Hematopoietic multipotent progenitor cell (in vitro differentiated cells): ENCODE measurements at places on chromosomes 7 and 10. TPM values are rescaled to one million over a fixed set of nuclear protein-coding genes. Genes with fewer than 3 reads are reported as not detected.
A peak's percentile ranks its signal among the peaks of the same experiment; 100 is the strongest.

The GPAM gene
- 4.0 TPM for total RNA-seq

The FZD1 gene
- 7.3 TPM for total RNA-seq

DNA sequence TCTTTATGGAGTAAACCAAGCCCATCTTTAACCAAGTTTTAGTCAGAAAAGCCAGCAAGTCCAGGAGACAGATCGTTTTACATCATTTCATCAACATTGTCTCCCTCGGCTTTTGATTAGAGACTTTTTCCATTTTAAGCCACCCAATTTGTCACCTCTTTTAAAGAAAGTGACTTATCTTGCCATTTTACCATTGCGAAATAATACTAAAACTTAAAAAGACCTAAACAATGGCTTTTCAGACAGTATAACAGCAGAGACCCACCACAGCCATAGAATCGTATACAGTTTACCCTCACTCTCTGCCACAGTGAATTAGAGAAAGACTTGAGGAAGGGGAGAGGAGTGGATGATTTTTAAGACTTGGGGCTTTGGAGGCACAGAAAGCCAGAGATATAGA, 359.7 kb upstream of the C7orf33 start:
- no peak for DNase-seq

- DNase-seq = no peak
Observed at GRCh38 chr7:140881507-140882228, 43.1 kb downstream of the BRAF start.

DNA sequence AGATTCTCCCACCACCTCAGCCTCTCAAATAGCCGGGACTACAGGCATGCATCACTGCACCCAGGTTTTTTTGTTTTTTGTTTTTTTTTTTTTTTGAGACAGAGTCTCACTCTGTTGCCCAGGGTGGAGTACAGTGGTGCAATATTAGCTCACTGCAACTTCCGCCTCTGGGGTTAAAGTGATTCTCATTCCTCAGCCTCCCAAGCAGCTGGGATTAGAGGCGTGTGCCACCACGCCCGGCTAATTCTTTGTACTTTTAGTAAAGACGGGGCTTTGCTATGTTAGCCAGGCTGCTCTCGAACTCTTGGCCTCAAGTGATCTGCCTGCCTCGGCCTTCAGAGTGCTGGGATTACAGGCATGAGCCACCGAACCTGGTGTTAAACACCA, 107.5 kb upstream of the KIF5B start:
- no peak for DNase-seq

The ASB10 gene
- not detected for total RNA-seq

The ANKRD61 gene
- under 0.01 TPM for total RNA-seq

The FEZF1 gene
- total RNA-seq = not detected

GRCh38 chr10:75208181-75208580, 2.4 kb upstream of the VDAC2 start:
- DNase-seq = no peak

GRCh38 chr7:141701489-141702046, 398 bp downstream of the DENND11 start:
- DNase-seq = peak; percentile 78

The HOXA9 gene
- 105 TPM for total RNA-seq

The EBLN1 gene
- total RNA-seq = not detected

DNA sequence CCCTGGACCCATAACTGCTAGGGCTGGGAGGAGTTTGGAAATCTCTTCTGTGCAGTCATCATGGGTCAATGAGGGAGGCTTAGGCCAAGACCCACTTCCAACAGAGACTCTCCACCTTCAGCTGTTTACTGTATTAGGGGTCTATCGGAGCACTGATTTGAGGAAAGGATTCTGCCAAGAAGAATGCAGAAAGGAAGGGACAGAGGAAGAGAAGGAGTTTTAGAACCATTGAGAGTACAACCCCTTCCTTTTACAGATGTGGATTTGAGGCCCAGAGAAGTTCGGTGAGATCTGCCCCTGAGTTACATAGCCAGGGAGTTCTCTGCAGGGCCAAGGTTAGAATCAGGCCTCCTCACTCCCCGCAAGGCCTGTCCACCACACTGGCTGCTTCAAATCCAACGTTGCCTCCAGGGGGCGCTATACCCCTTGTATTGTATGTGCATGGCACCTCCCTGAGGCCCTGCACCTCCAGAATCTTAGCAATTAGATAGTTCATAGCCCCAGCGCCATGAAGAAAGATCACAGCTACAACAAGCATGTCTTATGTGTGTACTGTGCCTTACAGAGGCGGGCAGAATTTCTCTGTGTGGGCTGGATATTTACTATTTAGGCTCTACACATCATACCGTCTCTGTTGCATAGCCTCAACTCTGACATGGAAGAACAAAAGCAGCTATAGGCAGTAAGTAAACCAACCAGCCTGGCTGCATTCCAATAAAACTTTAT, 246.8 kb downstream of the SKIDA1 start:
- peak; percentile 82 for DNase-seq

- DNase-seq = no peak
Observed at GRCh38 chr10:129764011-129764900, 199.8 kb downstream of the EBF3 start.

DNA sequence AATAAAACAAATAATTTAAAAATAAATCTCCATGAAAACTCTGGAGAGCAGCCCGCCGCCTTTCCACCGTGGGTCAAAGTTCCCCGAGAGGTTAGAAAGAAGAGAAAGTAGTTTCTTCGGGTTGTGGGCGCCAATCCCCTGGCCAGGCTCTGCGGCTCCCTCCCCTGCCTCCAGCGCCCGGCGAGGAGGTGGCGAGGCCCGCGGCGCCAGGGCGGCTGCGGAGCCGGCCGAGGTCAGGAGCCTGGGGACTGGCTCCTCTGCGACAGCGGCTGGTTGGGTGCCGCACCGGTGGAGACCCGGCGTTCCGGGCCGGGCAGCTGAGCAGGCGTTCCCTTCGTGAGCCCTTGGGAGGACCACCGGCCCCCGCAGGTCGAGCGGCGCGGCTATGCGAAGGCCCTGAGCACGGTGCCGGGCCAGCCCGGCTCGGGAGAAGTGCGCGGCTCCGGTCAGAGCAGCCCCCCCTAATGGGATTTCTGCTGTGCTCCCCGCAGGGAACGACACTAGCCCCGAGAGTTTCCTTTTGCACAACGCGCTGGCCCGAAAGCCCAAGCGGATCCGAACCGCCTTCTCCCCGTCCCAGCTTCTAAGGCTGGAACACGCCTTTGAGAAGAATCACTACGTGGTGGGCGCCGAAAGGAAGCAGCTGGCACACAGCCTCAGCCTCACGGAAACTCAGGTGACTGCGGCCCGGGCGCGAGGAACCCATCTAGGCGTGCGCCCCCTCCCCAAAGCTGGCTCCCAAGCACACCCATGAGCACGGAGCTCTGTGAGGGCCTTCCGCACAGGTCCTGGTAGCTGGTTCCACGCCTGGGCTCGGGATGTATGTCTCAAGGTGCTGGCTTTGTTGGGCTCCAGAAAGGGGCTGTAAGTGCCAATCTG, 2.8 kb downstream of the EMX2 start:
- no peak for DNase-seq

- DNase-seq = no peak
Observed at GRCh38 chr10:91034494-91035159, 113.7 kb upstream of the ANKRD1 start.

DNA sequence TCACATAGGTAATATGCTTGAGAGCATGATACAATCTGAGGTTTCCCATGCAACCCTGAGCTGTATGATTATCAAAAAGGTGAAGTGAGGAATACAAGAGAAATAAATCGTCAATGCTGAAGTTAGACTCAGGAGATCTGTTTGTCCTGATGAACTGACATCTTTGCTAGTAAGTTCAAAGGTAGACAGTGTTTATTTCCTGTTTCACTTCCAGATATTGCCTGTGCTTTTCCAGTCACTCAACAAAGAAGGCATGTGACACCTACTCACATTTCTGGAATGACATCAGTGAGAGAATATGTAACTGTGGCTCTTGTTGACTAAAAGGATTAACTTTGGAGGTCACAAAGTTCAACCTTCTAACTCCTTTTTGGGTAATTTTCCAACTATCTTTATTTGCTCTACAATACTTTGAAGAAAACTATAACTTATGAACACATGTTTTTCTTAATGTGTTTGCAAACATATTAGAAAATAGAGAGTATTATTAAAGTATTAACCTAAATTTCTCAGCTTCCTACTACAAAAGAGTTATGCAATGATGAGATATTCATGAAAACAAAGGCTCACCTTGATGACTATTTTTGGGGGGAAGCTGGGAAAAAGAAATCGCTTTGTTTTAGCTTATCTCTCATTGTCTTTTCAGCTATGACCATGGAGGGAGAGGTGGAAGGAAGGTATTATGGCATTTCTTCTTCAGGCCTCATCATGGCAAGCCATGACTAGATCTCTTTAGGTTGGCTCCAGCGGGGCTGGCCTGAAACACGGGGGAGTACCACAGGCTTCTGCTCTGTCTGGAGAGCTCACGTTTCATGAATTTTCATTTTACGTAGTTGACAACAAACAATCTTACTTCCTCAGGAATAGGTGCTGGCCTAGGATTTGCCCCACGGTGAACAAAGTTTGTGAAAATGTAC, 214.7 kb upstream of the SLC26A5 start:
- DNase-seq = no peak

- no peak for DNase-seq
Observed at GRCh38 chr7:130224210-130224609, 16.6 kb downstream of the SSMEM1 start.

The GIMAP4 gene
- total RNA-seq = 1.3 TPM

The CCDC186 gene
- 5.9 TPM for total RNA-seq

The TMEM270 gene
- not detected for total RNA-seq

DNA sequence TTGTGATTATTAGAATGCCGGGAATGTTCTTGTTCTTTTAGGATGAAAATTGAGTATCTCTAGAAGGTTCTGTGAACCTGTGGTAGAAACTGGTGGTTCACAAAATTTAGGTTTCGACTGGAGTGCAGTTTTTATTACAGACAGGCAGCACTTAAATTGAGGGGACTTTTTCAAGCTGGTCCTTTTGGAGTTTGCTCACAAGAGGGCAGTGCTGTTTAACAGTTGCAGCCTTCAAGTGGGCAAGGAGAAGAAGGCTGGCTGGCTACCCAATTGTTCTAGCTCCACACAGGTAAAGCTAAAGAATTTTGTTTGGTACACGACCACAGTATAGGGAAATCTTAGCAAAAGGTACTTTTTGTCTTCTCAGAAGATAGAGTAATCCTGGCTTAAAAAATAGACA, 233.6 kb downstream of the SNX13 start:
- peak; percentile 63 for DNase-seq

DNA sequence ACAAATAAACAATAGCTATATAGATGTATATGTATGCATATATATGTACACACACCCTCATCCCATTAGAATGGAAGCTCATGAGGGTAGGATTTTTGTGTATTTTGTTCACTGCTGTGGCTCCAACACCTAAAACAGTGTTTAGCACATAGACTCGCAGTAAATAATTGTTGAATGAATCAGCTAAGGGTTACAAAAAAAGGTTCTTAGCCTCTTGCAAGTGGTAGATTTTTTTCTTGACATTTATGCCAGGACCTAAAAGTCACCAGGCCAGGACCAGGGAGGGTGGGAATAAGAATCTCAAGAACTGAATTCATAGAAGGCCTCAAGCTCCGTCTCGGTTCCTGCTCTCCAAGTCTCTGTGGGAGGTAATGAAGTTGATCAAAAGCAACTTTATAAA, 82.5 kb upstream of the CAPZA2 start:
- no peak for DNase-seq

DNA sequence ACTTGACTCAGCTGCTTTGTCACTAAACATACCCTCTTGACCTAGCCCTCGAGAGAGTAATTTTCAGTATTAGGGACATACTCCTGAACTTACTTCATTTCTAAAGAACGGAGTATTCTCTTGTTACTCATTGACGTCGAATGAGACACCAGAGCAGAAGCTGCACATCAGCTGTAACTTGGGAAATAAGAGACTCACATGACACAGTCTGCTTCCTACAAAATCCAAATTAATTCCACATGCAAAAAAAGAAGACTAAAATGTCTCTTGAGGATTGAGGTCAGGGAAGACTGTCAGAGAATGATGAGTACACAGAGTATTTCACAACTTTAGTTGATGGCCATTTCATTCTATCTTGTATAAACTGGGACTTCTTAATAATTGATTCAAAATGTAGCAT, 114.7 kb upstream of the EGFR start:
- no peak for DNase-seq

The C10orf105 gene
- total RNA-seq = 0.81 TPM

GRCh38 chr10:6739530-6740174, 159.6 kb upstream of the PRKCQ start:
- DNase-seq = no peak

- DNase-seq = no peak
Observed at GRCh38 chr10:88960802-88961201, 8.2 kb upstream of the ACTA2 start.

GRCh38 chr7:151875942-151876898, 695 bp downstream of the PRKAG2 start:
- DNase-seq = peak; percentile 37

- no peak for DNase-seq
Observed at GRCh38 chr10:129552119-129552518, 85.1 kb downstream of the MGMT start.

The IFRD1 gene
- 55.5 TPM for total RNA-seq

DNA sequence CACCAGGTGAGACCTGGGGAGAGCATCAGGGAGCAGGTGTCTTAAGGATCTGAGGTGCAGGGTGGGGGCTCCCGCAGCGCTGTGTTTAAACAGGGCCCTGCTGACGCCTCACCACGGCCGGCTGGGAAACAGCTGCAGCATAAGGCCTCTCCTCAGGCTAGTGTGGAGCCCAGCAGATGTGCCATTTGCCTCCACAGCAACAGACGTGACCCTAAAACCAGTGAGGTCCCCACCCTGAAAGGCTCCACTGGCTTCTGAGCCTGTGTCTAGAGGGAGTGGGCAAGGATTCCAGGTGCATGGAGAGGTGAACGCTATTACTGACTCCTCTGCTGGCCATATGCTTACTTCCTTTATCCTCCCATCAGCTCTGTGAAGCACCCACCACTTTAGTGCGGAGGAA, 47.8 kb downstream of the SYPL1 start:
- no peak for DNase-seq

The CPN1 gene
- not detected for total RNA-seq

The LIPF gene
- not detected for total RNA-seq

The EPHA1 gene
- 6.2 TPM for total RNA-seq

- DNase-seq = no peak
Observed at GRCh38 chr10:129397198-129397974, 69.7 kb upstream of the MGMT start.

The GRID2IP gene
- total RNA-seq = 3.2 TPM

The CALCR gene
- not detected for total RNA-seq

DNA sequence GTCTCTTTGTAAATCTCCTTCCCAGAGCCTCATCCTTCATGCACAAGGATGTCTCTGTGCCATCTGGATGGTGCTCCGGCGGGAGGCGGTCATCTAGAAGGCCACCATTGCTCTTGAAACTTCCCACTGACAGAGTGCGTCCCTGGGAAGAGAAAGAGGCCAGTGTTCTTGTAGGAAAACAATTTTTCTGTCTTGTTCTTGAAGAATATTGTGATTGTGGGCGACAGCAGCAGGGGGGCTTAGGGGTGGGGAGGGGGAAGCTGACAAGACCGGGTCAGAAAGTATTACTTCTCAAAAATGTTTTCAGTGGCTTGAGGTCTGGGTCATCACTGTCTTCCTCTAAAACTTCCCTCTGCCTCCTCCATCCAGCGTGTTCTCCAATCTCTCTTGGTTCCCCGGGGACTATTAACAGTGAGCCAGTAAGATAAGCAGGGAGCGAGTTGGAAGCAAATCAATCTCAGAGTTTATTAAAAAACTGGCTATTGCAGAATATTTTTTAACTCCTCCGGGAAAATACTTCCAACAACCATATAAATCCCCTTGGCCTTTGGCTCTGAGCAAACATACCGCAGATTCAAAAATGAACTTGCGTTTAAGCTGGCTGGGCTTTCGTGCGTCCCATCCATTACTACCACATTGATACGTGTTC, 597.8 kb upstream of the MGMT start:
- DNase-seq = no peak
